Karpas-422 (cell line): ENCODE measurements at places on chromosomes 12 and 14.

GRCh38 chr12:88179436-88180014 lies 37.4 kb downstream of the TMTC3 start:
- DNase-seq = no peak

DNA sequence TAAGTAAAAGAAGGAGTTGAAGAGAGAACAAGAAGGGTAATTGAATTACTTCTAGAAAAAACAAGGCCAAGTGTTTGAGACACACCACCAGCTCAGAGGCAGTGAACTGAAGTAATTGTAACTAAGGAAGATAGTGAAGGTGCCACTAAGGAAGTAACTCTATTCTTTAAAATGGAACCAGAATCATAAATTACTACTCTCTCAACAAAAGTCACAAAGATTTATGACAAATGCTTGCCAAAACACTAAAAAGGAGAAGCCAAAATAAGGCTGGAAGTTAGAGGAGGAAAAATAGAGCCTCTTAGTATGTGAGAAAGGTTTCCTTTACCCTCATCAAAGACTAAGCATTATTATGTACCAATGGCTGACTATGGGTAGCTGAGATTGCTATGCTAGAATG lies 208.5 kb downstream of the MDGA2 start:
- DNase-seq = no peak

DNA sequence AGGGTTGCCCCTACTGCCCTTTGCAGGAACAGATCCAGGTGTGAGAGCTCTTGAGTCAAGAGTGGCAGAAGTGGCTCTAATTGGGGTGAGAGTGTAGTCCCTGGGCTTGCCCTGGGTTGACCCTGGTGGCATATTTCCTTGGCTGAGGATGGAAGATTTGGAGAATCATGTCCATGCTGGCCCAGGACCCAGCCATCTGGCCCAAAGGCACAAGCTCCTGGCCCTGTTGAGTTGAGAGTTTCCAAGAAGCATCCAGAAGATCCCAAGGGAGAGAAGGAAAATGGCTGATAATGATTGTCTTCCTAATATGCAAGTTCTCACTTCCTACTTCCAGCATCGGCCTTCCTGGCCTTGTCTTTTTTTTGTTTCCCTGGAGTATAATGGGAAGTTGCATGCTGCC lies 55.5 kb upstream of the SRSF5 start:
- no peak for DNase-seq

GRCh38 chr14:32710731-32711680 lies 227.7 kb upstream of the NPAS3 start:
- peak; percentile 86 for DNase-seq

DNA sequence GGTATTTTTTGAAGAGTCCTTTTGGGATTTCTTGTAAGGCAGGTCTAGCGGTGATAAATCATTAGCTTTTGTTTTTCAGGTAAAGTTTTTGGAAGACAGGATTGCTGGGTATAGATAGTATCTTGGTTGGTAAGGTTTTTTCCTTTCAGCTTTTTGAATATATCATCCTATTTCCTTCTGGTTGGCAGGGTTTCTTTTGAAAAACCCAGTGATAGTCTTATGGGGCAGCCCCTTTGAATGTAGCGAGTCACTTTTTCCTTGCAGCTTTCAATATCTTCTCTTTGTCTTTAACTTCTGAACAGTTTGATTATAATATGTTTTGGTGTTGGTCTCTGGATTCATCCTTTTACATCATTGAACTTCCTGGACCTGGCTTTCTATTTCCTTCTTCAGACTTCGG lies 20.2 kb downstream of the TMX1 start:
- DNase-seq = no peak

- DNase-seq = no peak
Measured at GRCh38 chr12:53596920-53597363, 29.2 kb downstream of the ATF7 start.

- DNase-seq = no peak
Measured at GRCh38 chr14:21059842-21060613, 2.4 kb downstream of the RNASE8 start.

- peak; percentile 71 for DNase-seq
Measured at GRCh38 chr12:44874981-44875416, 1.1 kb downstream of the NELL2 start.

DNA sequence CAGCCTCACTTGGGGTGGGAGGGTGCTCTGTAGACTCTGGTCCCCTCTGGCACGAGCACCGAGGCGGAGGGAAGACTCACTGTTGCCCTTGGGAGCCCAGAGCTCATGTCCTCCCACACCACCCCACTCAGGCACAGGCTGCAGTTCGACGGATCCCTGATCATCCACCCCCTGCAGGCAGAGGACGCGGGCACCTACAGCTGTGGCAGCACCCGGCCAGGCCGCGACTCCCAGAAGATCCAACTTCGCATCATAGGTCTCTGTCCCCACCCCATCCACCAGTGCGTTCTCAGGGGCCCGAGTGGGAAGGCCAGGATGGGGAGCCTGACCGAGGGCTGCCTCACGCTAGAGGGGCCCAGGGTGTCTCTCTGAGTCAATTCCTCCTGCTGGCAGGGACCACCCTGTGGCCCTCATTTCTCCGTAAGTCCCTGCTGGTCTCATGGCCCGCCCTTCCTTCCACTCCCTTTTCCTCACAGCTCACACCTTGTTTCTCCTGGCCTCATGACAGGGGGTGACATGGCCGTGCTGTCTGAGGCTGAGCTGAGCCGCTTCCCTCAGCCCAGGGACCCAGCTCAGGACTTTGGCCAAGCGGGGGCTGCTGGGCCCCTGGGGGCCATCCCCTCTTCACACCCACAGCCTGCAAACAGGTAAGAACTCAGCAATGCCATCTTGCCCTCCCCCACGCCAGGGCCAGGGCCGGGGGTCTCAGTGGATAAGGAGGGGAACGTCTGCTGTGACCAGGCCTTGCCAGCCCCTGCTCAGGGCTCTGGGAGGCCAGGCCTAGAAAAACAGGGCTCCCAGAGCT lies 27.0 kb downstream of the PAPLN start:
- DNase-seq = no peak
